ENCODE measurements at places on chromosomes 3 and 15.
A peak's percentile ranks its signal among the peaks of the same experiment; 100 is the strongest.

DNA sequence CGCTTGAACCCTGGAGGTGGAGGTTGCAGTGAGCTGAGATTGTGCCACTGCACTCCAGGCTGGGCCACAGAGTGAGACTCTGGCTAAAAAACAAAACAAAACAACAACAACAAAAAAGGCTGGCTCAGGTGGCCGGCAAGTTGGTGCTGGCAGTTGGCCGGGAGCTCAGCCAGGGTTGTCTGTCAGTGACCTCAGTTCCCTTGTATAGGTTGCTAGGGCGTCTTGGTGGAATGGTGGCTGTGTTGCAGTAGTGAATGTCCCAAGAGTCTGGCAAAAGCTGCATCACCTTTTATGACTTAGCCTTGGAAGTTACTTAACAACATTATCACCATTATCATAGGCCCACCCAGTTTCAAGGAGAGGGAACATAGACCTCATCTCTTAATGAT lies 40.6 kb downstream of the ASB7 start:
- no peak for DNase-seq

GRCh38 chr3:151434151-151434890 lies 26.5 kb downstream of the IGSF10 start:
- DNase-seq = no peak

DNA sequence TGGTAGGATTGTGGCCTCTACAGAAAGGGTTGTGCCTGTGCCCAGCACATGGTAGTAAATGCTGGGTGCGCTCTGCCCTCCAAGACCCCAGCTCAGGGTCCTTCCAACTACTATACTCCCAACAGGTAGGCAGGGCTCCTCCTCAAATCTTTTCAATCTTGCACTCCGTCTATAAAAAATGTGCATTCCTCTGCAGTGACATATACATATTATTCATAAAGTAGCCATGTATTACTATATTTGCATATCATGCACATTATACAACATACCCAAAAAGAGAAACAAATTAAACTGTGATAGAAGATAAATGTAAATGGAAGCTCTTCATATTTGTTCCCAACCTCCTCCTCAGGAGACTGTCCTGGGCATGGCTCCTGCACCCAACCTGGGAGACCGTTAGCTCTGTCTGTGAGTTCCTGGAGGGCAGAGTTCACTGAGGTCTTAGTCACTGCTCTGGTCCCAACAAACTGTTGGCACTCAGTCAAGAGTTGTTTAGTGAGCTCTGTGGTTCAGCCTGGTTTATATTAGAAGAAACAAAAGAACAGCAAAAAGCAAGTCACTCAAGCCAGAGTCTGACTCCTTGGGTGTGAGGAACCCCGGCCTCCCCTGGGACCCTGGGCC lies 47.7 kb upstream of the GRIP2 start:
- DNase-seq = no peak

- DNase-seq = peak; percentile 51
Observed at GRCh38 chr3:123652342-123652984, 67.6 kb upstream of the HACD2 start.

- DNase-seq = peak; percentile 77
Observed at GRCh38 chr3:27590437-27591298, 106.5 kb upstream of the SLC4A7 start.

DNA sequence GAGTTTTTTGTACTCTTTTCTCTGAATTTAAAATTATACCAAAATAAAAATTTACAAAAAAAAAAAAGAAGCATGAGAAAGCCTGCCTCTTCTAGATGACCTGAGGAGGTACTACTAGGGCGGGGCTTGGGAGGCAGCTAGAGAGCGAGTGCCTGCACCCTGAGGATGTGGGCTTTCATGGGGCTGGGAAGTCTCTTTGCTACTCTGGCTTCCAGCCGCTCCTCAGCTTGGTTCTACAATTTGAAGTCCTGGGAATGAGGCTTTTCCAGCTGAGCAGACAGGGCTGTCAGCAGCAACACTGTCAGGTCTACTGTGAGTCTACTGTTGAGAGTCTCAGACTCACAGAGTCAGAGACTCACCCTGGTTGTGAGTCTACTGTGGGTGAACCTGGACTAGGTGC lies 8.2 kb upstream of the PSTPIP1 start:
- peak; percentile 49 for DNase-seq

DNA sequence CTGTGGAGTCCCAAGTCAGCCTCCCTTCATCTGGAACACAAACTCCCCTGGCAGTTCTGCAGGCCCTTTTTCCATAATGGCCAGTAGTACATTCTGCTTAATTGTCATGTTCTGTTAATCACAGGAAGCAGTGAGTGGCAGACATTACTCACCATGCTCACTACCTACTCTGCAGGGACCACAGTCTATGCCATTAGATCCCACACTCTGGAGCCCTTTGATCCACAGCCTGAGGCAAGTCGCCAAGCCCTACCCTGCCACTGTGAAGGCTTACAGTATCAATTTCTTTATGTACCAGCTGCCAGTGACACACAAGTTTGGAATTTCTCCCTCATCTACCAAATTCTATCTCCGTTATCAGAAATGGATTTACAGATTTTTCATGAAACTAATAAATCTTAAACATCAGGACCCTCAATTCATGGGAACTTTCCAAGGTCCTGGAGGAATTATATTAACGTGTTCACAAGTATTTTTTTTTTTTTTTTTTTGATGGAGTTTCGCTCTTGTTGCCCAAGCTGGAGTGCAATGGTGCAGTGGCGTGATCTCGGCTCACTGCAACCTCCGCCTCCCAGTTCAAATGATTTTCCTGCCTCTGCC lies 20.6 kb upstream of the WWTR1 start:
- DNase-seq = no peak

GRCh38 chr15:42016971-42017370 lies 3.9 kb downstream of the PLA2G4E start:
- no peak for DNase-seq

DNA sequence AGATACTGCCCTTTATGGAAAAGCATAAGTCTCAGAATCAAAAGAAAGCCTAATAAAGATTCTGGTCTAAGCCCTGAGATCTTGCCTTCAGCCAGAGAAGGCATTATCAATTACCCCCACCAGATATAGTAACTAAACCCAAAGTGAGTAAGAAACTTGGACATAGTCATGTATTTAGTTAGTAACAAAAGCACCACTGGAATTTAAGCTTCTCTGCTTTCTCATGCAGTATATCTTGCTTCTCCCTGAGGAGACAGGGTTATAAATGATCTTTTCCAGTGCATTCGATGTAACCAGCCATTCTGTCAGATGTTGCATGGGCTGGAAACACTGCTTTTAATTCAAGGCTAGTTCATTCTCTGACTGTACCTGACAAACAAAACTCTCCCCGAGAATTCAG lies 946.7 kb downstream of the NAALADL2 start:
- DNase-seq = no peak

GRCh38 chr3:71045917-71046282 lies 537.6 kb downstream of the FOXP1 start:
- DNase-seq = peak; percentile 78

DNA sequence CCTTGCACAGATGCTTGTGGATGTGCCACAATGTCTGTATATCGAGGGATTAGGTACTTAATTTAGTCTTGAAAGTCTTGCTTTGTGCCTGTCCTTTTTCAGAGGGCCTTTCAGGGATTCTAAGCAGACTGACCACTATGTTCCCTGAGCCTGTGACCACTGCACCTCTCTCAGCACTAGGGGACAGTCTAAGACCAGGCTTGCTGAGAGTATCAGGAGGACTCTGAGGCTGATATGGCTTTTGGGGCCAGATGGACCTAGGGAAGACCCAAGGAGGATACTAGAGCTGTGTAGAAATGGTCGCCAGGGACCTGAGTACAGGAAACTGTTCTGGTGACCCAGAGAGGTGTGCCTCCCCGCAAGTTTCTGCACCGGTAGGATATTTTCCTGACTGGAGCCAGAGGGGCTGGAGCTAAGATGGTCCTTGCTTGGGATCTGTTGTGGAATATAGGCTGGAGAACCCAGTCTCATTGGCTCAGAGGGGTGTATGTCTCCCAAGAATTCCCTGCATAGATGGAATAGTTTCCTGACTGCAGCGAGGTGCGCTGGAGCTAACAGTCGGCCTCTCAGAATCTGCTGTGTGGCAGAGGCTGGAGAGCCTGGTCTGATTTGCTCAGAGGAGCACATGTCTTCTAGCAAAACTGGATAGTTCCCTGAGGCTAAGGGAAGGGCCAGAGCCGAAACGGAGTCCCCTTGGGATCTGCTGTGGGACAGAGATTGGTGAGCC lies 213.2 kb upstream of the DCBLD2 start:
- no peak for DNase-seq

DNA sequence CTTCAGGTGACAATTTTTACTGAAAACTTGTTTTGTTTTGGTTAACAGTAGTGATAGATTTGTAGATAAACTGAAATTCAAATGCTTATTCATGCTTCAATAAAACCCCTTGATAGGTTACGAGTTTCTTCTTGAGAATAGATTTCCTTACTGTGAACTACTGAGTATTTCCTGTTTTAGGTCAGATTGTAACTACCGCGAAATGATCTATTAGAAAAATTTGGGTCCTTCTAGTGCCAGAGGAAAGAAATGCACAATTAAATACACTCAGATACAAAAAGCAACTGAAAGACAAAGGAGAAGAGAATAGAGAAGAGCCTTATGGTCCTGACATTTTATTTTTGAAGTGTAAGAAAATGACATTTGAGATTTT lies 251.7 kb upstream of the TBL1XR1 start:
- peak; percentile 8 for DNase-seq

- peak; percentile 18 for DNase-seq
Observed at GRCh38 chr15:95298729-95299128, 1031.8 kb upstream of the NR2F2 start.

DNA sequence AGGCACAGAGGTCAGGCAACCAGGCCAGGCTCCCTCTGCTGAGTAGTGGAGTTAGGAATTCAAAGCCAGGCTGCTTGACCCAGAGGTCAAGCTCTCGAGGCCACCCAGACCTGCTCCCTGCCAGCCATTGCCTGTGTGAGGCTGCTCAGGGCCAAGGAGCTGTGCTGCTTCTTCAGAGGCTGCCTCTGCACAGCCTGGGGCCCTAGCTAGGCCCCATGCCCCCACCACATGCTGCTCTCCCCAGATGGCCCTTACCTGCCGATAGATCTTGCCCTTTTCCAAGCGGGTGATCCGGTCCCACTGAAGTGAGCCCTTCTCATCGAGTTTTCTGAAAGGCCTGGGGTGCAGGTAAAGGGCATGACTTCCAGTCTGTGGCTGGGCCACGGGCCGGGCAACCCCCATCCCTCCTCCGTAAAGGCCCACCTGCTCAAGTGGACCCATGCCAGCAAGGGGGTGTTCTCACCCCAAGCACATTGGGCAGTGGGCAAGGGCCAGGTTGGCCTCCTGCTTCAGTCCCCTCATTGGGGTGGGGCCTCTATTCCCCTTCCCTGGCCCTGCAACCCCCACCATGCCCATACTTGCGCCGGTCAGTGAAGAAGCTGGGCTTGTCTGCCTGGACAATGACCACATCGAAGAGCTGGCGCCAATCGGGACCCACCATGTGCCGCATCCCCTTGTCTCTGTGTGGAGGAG lies 6.5 kb downstream of the NT5DC2 start:
- no peak for DNase-seq

- no peak for DNase-seq
Observed at GRCh38 chr15:44215594-44215993, 20.5 kb upstream of the FRMD5 start.

DNA sequence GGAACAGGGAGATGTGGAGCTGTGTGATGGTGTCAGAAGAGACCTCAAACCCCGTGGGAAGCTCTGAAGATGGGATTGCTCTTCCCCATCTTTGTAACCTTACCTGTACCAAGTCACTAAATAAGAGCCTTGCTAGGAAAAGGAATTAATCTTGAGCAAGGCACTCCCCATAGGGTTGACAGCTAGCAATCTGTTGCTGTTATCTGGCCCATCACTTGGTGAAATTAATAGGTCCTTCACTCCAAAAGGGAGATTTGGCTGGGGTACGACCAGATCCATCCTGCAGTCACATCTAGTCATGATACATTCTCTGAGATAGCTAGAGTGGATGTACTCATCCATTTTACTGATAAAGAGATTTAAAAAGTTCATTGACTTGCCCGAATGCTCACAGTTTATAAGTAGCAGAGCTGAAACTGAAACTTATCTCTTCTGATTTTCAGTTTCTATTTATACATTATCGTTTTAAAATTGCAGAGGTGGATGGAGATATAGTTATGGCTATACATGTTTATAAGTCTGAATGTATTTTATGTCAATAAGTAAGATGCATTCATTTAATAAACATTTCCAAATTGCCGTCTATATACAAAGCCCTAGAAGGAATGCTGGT lies 299.1 kb upstream of the MCTP2 start:
- no peak for DNase-seq

DNA sequence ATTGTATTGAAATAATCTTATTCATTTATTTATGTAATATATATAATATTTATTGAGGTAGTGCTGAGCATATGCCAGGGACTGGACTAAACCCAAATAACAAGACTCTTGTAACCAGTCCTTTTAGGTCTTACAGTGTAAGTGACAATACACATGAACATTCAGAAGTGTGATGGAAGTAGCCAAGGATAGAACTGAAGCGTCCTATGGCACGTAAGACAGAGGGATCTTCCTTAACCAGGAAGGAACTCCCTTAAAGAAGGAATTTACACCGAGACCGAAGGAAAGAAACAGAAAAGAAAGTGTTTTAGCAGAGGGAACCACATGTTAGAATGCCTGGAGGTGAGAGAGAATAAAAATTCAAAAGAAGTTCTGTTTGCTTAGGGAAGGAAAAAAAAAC lies 23.6 kb upstream of the CLDN1 start:
- no peak for DNase-seq

DNA sequence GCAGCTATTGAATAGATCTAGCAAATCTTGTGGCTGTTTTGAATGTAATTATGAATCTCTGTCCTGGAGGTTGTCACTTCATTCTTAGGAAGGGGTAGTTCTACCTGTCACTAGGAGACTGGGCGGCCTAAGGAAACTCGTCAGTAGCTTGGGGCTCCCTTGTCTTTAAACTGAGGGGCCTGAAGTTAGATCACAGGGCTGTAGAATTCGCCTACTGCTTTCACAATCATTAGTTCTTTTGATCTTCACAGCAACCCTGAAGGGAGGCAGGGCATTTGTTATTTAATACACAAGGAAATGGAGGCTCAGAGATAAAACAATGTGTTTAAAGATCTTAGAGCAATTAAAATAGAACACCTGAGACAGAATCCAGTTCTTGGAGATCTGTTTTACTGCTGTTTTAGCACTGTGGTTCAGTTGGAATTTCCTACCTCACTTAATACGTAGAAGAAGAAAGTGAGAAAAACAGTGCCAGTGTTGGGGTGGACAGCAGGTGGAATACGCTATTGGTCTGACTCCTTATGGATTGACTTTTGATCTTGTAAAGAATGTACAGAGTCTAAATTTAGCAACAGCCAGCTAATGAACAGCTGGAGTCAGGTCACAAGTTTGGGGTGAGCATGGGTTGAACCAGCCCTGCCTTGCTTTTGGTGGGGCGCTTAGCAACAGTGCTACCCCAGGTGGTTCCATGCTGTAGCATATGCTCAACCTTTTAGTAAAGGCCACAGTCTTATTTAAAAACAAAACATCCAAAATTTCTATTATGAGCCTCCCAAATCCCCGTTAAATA lies 71.4 kb upstream of the BHLHE40 start:
- no peak for DNase-seq

- no peak for DNase-seq
Observed at GRCh38 chr3:123590685-123591450, 6.0 kb upstream of the HACD2 start.

GRCh38 chr3:151557068-151557840 lies 96.4 kb upstream of the IGSF10 start:
- no peak for DNase-seq
